ENCODE measurements at places on chromosomes 7 and 10.

DNA sequence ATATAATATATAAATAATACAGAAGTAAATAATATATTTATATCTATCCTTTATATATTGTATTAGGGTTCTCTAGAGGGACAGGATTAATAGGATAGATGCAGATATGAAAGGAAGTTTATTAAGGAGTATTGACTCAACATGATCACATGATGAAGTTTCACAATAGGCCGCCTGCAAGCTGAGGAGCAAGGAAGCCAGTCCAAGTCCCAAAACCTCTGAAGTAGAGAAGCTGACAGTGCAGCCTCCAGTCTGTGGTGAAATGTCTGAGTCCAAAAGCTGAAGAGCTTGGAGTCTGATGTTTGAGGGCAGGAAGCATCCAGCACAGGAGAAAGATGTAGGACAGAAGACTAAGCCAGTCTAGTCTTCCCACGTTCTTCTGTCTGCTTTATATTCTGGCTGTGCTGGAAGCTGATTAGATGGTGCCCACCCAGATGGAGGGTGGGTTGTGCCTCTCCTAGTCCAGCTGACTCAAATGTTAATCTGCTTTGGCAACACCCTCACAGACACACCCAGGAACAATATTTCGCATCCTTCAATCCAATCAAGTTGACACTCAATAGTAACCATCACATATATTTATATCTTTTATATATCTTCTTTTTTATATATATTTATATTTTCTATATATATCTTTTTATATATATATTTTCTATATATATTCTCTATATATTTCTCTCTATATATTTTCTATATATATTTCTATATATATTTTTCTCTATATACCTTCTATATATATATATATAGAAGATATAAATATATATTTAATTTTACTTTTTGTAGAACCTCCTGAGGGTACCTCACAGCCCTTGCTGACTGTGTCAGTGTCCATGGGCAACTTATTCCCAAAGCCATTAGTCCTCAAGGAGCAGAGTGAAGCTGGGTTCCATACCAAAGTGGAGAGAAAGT, 24.6 kb upstream of the AKR1B10 start:
- DNase-seq, result no peak

GRCh38 chr10:22685926-22686325, 28.5 kb downstream of the PIP4K2A start:
- DNase-seq, result no peak

DNA sequence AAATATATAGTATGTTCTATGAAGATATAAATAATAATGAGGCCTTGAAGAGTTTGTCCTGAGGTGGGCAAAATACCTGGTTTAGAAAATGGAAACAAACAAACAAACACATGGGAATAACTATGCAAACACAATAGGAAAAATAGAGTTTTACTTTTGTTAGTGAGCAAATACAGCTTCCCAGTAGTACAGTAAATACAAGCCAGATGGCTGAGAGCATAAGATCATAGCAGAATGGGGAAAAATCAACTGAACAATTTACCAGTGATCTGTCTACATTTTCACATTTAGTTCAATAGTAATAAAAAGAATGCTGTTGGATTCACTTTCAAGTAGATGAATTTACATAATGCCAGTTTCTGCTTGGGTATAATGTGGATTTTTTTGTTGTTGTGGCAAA, 45.1 kb downstream of the ADD3 start:
- no peak for DNase-seq

- DNase-seq, result no peak
These were observed 765 bp downstream of the PFKFB3 start for GRCh38 chr10:6203331-6204062.

GRCh38 chr10:78879621-78880020, 189.1 kb upstream of the ZMIZ1 start:
- DNase-seq, result no peak

- no peak for DNase-seq
These were observed 166.9 kb upstream of the RNF32 start for GRCh38 chr7:156473476-156474240.

DNA sequence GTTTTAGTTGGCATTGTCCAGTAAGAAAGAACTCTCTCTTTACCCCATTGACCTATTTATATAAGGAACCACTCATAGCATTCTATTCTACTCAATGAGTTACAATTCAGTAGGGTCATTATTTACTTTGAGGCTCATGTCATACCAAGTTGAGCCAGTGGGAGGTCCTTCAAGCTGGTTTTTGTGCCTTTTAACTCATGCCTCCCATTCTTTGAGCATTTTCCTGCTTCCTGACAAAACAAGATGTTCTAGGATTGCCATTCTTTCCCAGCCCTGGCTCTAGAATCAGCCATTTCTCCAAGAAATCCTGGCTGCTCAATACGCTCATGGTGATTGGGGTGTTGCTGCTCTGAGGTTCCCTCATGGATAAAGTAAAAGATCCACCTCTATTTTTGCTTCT, 250.1 kb downstream of the ABCA13 start:
- DNase-seq, result no peak

- DNase-seq, result no peak
These were observed 14.5 kb downstream of the VWDE start for GRCh38 chr7:12389089-12389700.

DNA sequence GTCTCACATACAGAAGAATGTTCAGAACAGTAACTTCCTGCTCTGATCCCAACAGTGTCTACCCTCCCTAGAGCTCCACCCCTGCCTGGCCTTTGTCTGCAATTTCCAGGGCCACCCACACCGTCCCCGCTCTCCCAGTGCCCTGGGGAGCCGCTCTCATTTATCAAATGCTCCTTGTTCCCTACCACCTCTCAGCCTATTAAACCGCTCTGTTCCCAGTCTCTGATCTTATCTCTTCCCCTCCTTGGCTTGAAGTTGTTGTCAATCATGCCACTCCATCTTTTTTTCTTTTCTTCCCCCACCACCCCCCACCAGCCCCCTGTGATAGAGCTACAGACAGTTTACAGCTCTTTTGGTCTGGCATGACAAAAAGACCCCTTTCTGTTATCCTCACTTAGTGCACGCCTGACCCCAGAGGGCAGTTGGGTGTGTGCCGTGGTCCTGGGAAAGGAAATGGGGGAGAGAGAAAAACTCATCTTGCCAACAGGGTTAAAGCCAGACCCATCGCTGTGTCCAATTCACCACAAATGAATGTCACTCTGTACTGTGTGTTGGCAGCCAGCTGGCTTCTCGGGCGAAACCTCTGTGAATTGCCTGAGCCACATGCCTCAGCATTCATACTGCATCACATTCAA, 28.8 kb upstream of the HECTD2 start:
- DNase-seq, result no peak

DNA sequence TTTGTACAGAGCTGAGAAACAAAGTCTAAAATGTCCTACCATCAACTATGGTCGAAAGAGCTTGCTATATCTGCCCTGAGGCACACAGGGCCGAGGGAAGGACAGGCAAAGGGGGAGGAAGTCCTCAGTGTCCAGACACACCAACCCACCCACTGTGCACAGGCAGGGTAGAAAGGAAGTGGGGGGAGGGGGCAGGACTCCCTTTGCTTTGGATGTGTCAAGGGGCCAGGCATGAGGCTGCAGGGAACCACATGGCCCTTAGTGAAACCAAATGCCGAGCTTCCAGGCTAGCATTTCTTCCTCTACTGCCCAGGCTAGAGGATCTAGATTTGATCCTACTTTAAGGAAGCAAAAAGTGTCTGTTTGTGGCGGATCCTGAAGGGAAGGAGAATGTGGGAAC, 28.6 kb downstream of the KCNH2 start:
- no peak for DNase-seq

DNA sequence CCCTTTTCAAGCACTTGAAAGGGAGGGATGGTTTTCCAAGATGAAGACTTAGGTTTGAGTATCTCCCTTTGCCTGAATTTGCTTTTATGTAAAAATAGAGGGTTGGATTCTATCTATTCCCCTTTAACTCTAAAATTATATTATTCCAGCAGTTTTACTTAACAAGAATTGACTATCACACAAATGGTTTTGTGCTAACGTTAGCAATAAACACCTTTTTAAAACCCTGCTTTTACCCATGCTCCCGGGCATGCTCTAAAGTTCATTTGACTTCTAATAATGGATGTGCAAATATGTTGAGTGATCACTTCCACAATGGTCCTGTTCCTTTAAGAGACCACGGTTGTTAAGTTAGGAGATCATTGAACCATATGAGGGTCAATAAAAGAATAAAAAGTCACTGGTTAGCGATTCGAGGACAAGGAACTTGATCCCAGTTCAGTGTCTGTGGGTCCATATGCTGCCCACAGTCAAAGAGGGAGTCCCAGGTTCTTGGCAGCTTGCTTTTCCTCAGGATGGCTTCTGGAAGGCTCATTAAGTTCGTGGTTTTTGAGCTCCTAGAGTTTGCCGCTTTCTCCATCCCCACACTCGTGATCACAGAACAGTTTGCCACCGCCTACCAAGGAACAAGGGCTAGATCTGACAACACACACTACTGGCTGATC, at the start of gene TMEM236:
Gene TMEM236, plus strand, starts transcription at position 421 of the 665 bp plus-strand sequence. Its CDS starts 95 bp downstream, at position 516.
- no peak for DNase-seq
